Activated CD8-positive, alpha-beta T cell treated with anti-CD3 and anti-CD28 coated beads for 36 hours (primary cell): ENCODE measurements at places on chromosomes 13 and 19. TPM values are rescaled to one million over a fixed set of nuclear protein-coding genes. Genes with fewer than 3 reads are reported as not detected.

- H3K27me3 ChIP-seq, result no peaks in the 10 kb centered on the region
- peaks cover 49% of the 10 kb centered on the region for H3K36me3 ChIP-seq
- peaks cover 27% of the 10 kb centered on the region for H3K4me1 ChIP-seq
- no peak overlapping the region for H3K4me3 ChIP-seq
- no peak overlapping the region for H3K27ac ChIP-seq
Observed at GRCh38 chr13:46313024-46313423, 74.0 kb downstream of the RUBCNL start.

- H3K36me3 ChIP-seq, result no peaks in the 10 kb centered on the region
- no peak overlapping the region for H3K4me3 ChIP-seq
- no peaks in the 10 kb centered on the region for H3K27me3 ChIP-seq
- no peak for DNase-seq
- no peaks in the 10 kb centered on the region for H3K4me1 ChIP-seq
- no peak overlapping the region for H3K27ac ChIP-seq
Observed at GRCh38 chr13:70747262-70747661, 639.0 kb upstream of the KLHL1 start.

Gene OR10H1
- total RNA-seq, result not detected

- no peak overlapping the region for H3K27ac ChIP-seq
- H3K4me1 ChIP-seq, result no peaks in the 10 kb centered on the region
- peaks cover under 1% of the 10 kb centered on the region for H3K27me3 ChIP-seq
Observed at GRCh38 chr19:30896554-30896953, 452.7 kb downstream of the TSHZ3 start.

DNA sequence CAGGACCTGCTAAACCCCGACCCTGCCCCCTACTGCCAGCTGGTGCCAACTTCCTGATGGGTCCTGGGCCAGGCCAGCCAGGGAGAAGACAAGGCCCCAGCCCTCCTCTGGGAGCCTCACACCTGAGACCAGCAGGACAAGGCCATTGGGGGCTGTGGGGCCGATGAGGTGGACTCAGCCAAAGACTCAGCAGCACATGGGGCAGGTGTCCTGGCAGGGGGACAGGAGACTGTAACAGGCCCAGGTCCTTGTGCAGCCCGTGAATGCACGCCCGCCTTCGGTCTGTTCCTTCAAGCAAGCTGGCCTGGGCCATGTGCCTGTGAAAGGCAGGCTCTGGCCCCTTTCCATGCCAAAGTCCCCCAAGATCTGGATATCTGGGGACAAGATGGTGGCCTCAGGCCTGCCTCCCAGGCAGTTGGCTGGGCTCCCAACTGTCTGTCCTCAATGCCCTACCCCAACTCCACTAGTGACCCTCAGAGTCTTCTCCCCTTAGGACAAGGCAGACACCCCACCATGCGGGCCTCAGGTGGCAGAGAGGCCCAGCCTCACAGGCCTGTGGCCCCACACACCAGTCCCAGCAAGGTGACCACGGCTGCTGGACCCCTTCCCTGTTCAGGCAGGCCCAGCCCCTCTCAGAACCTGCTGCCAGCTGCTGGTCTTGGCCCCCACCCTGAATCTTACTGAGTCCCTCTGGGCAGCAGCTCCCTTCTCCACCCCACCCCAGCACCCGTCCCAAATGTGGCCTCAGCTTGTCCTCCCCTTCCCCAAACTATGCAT lies 12.3 kb downstream of the CEACAM19 start:
- peaks cover 19% of the 10 kb centered on the region for H3K27me3 ChIP-seq
- H3K4me1 ChIP-seq, result peaks cover 15% of the 10 kb centered on the region
- no peak for DNase-seq
- no peak overlapping the region for H3K27ac ChIP-seq
- no peak overlapping the region for H3K4me3 ChIP-seq

Gene PEAK3
- not detected for total RNA-seq

Gene GEMIN7
- 44.1 TPM for total RNA-seq

Gene UBL3
- 8.1 TPM for total RNA-seq

GRCh38 chr13:90185734-90186133 lies 1161.8 kb upstream of the MIR17HG start:
- H3K4me3 ChIP-seq, result no peak overlapping the region
- DNase-seq, result no peak
- no peak overlapping the region for H3K27ac ChIP-seq
- H3K36me3 ChIP-seq, result no peaks in the 10 kb centered on the region

DNA sequence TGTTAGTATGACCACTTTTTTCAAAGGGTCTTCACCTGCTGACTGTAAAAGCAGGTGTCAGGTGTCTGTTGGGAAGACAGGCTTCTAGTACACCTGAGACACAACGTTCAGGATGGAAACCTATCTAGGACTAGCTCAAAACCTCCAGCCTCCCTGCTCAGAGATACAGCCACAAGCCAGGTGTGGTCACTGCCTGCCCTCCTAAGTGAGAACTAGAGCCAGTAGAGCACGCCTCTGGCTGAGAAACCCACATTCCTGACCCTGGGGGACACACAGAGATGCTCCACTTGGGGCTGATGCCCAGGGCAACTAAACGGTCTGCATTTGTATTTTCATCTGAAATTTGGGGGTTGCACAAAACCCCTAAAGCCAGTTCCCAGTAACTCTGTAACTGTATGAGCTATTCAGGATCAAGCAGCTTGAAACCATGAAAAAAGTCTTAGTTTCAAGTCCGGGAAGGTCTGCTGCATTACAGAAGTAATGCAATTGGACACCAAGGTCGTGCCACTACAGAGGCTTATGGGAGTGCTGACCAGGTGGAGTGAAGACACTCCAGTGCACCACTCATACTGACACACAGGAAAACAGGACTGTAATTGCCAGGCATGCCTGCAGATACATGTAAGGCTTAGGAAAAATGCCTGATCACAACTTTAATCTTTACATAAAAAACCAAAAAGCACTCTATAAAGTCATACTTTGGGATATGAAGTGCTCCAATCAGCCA lies 27.8 kb downstream of the ANKRD10 start:
- DNase-seq, result no peak
- no peak overlapping the region for H3K4me3 ChIP-seq
- H3K4me1 ChIP-seq, result peaks cover 7% of the 10 kb centered on the region
- peaks cover 3% of the 10 kb centered on the region for H3K36me3 ChIP-seq
- H3K27ac ChIP-seq, result no peak overlapping the region

- H3K27ac ChIP-seq, result no peak overlapping the region
- DNase-seq, result no peak
- H3K27me3 ChIP-seq, result peaks cover 16% of the 10 kb centered on the region
- H3K4me1 ChIP-seq, result peaks cover 3% of the 10 kb centered on the region
- no peaks in the 10 kb centered on the region for H3K36me3 ChIP-seq
Observed at GRCh38 chr13:51063909-51064308, 47.2 kb downstream of the C13orf42 start.

Gene AMH
- total RNA-seq, result 4.5 TPM

DNA sequence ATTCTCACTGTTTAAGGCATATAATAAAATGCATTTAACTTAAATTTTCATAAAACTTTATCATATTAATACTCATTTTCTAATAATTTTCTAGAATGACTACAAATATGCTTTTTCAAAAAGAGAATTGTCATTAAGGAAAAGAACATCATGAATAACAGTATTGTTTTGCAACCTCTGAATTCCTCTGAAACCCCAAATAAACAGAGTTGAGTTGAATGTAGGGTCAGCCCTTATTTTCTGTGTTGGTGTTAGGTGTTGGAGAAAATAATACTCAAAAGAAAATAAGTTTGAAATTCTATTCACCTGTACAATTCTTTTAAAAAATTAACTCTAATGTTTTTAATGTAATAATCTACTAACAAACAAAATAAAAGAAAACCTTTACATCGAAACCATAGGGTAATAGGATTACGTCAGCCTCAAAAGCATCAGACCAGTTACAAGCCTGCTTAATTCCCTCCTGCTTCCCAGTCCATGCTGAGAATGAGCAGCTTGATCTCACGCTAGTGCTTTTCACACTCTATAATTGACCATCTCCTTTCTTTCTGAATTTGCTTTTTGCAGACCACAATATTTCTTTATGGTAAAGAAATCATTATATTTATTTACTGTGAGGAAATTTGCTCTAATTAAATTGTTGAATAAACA lies 160.9 kb downstream of the PCDH9 start:
- H3K36me3 ChIP-seq, result no peaks in the 10 kb centered on the region
- no peak for DNase-seq
- H3K4me1 ChIP-seq, result no peaks in the 10 kb centered on the region
- H3K27ac ChIP-seq, result no peak overlapping the region
- no peaks in the 10 kb centered on the region for H3K27me3 ChIP-seq
- no peak overlapping the region for H3K4me3 ChIP-seq

GRCh38 chr13:21584973-21585592 lies 18.9 kb downstream of the MICU2 start:
- H3K27ac ChIP-seq, result no peak overlapping the region
- H3K27me3 ChIP-seq, result no peaks in the 10 kb centered on the region
- H3K36me3 ChIP-seq, result peaks cover 24% of the 10 kb centered on the region
- H3K4me1 ChIP-seq, result peaks cover 38% of the 10 kb centered on the region
- H3K4me3 ChIP-seq, result no peak overlapping the region
- DNase-seq, result no peak

Gene NLRP12
- total RNA-seq, result 0.07 TPM

Gene ZNF420
- 12.0 TPM for total RNA-seq

DNA sequence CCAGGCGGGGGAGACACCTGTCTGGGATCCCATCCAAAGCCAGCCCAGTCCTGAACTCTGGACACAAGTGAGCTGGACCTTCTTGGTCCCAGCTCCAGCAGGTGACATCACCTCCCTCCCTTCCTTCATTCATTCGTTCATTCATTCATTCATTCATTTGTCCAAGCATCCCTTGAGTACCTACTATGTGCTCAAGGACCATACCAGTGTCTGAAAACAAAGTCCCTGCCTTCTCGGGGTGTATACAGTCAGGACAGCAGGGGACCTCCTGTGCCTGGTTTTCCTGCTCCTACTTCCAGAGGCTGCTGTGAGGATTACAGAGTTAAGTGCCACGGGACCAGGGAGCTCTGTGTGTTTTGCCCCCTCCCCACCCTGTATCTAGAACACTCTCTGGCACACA lies 14.0 kb downstream of the ACER1 start:
- H3K27ac ChIP-seq, result no peak overlapping the region
- H3K36me3 ChIP-seq, result peaks cover 3% of the 10 kb centered on the region
- H3K27me3 ChIP-seq, result no peaks in the 10 kb centered on the region
- H3K4me1 ChIP-seq, result no peaks in the 10 kb centered on the region
- DNase-seq, result no peak

Gene CDC37
- total RNA-seq, result 236 TPM

DNA sequence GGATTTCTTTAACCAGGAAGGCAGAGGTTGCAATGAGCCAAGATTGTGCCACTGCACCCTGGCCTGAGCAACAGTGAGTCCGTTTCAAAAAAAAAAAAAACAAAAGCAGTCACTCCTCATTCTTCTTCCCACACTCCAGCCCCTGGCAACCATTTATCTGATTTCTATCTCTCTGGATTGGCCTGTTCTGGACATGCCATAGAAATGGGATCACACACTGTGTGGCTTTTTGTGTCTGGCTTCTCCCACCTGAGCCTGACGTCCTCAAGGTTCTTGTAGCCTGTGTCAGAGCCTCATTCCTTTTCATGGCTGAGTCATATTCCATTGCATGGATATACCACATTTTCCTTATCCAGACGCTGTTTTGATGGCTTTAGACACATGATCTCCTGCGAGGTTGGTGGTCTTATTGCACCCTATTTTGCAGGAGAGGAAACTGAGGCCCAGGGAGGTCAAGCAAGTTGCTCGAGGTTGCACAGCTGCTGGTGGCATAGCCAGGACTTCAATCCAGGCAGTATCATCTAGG lies 15.8 kb upstream of the FEM1A start:
- no peaks in the 10 kb centered on the region for H3K4me1 ChIP-seq
- no peaks in the 10 kb centered on the region for H3K36me3 ChIP-seq
- no peak for DNase-seq
- H3K4me3 ChIP-seq, result no peak overlapping the region
- H3K27me3 ChIP-seq, result peaks cover 11% of the 10 kb centered on the region

GRCh38 chr19:18053576-18054219 lies 33.0 kb downstream of the IL12RB1 start:
- no peak overlapping the region for H3K4me3 ChIP-seq
- H3K4me1 ChIP-seq, result peaks cover 21% of the 10 kb centered on the region
- no peak overlapping the region for H3K27ac ChIP-seq
- no peaks in the 10 kb centered on the region for H3K36me3 ChIP-seq

Gene ZNF443
- 3.1 TPM for total RNA-seq

DNA sequence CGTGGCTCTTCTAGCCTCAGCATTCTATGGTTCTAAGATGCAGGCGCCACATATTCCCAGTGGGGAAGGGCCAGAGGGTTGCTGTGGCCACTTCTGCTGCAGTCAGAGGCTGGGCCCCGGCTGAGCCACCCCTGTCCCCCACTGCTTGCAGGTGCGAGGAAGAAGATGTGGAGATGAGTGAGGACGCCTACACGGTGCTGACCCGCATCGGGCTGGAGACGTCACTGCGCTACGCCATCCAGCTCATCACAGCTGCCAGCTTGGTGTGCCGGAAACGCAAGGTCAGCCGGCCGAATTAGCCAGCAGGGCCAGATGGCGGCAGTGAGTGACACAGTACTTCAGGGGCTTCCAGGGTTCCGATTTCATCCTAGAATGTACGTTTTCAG lies 2.0 kb downstream of the LHB start:
- peaks cover 16% of the 10 kb centered on the region for H3K4me1 ChIP-seq
- peaks cover 26% of the 10 kb centered on the region for H3K36me3 ChIP-seq
- no peak for DNase-seq
- H3K4me3 ChIP-seq, result no peak overlapping the region
- peaks cover 7% of the 10 kb centered on the region for H3K27me3 ChIP-seq

Gene LGALS4
- 0.72 TPM for total RNA-seq

DNA sequence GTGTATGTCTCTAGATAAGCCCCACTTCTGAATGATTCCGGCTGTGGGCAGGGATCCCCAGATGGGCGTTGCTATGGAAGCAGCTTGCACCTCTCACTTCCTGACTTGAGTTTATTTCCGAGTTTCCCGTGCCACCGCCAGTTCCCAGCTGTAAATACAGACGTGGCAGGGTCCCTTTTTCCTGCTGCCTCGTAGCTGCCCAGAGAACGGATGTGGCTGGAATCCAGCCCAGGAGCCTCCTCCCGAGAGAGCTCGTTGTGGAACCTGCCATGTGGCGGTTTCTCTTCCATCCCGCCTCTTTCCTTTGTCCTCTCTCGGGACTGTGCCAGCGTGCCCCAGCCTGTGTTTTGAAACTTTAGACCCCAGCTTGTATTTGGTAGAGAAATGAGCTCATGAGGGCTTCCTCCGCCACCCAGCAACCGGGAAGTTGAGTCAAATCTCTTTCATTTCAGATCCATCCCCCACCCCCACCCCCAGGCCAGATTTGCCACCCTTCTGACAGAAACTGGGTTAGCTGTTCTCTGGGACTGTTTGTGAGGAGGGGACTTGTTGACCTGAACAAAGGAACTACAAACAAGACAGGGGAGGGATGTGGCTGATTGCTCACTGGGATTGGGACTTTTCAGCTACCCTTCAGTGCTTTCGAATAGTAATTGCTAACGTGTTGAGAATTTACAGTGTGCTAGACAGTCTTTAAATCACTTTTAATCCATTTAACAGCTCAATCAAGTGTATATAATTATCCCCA lies 96.6 kb downstream of the SIPA1L3 start:
- H3K4me3 ChIP-seq, result no peak overlapping the region
- no peak overlapping the region for H3K27ac ChIP-seq
- DNase-seq, result peak; percentile 60
- no peaks in the 10 kb centered on the region for H3K36me3 ChIP-seq

- H3K36me3 ChIP-seq, result no peaks in the 10 kb centered on the region
- no peak for DNase-seq
- H3K27me3 ChIP-seq, result peaks cover 49% of the 10 kb centered on the region
- H3K4me3 ChIP-seq, result no peak within 1 kb of the TSS
- H3K4me1 ChIP-seq, result peaks cover 28% of the 10 kb centered on the region
- no peak within 1 kb of the TSS for H3K27ac ChIP-seq
Observed at GRCh38 chr19:10010247-10010691, at the start of gene COL5A3. TSS of gene COL5A3 (minus strand) at chr19:10010504. CDS start at chr19:10010385, 119 bp downstream.
